ENCODE measurements at places on chromosomes 13 and 19.

GRCh38 chr13:46587807-46588418 lies 34.9 kb downstream of the LRCH1 start:
- no peak for DNase-seq

DNA sequence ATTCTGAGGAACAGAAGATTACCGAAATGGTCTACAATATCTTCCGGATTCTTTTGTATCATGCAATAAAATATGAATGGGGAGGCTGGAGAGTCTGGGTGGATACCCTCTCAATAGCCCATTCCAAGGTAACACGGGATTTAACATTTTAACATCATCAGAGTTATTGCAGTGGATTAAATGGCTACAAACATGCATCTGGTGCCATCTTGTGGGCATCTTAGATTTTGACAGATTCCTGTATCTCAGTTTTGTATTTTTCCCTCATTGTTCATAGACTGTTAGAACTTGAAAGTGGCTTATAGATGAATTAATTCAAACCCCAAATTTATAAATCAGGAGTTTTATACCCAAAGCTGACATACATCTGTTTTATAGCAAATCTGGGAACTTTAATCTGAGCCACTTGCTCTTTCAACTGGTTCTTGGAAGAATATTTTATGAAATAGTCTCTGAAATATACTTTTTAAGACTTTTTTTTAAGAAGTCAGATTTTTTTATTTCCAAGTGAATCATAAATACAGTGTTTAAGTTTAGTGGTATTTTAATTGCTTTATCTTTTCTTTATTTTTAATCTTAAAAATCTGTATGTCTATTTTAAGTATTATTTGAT lies 215.2 kb downstream of the NBEA start:
- peak; percentile 51 for DNase-seq

DNA sequence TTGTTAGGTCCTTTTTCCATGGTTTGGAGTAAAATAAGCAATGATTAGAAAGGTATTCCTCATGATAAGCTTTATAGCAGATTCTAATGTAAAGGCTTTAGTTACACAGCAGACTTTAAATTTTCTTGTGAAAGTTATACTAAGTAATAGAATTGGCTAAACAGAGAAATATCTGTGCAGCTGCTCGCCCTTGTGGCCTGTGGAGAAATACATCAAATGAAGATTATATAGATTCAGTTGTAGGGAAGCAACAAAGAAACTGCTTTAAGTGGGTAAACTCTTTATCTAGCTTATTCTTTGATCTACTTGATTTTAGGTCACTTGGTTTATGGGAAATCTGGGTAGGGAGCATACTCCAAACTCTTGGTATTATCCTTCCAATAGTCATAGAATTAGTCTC lies 1269.7 kb upstream of the SPRY2 start:
- DNase-seq, result no peak

DNA sequence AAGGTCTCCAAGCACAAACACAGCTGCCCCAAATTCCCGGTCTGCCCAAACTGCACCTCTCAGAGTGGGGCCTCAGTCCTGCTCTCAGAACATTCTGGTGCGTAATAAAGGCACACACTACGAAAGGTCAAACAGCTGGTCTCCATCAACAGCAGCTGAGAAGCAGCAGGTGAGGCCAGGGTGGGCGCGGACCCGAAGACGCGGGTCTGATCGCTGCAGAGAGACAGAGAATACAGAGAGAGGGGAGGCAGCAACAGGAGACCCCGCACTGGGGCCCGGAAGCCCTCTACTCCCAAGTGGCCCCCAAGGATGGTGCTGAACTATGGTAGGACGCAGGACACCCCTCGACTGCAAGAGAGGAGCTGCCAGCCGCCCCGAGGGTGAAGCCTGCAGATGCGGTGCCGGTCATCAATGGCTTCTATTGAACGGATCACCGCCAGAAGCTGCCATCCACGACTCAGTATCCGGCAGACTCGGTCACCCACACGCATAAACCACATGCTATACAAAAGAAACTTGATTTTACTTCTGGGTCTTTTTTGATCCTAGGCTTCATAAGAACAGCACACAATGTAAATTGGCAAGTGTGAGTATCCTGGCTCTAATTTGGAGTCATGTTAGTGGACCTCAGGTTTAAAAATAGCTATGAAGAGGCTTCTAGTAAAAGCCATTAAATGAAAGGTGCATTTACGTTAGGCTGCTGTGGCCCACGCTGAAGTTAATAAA lies 33.4 kb downstream of the STK24 start:
- DNase-seq, result no peak

DNA sequence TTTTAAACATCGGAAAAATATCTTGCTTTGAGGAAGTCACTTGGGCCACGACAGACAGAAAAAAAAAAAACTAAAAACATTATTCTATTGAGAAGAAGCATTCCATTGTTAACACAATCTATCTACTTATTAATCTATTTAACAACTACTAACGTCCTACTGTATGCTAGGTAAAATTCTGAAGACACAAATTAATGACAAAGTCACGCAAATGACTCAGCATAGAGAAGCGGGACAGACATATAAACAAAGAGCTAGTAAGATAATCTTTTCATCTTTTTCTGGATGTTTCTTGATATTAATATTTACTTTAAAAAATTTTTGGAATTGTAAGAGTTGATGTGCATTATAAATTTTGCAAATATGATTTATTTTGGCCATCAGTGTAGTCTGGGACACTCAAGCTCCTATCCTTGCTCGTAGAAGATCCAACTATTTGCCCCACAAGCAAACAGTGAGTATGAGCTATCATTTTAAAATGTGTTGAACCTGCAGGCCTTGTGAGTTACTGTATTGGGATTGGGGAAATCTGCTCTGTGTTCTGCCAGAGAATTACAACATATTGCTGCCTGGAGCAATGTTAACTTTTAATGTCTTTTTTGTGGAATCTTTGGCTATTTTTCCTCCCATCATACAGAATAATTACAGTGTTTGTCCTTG lies 109.1 kb downstream of the PCDH9 start:
- no peak for DNase-seq
